ENCODE measurements at places on chromosomes 16 and 17.

DNA sequence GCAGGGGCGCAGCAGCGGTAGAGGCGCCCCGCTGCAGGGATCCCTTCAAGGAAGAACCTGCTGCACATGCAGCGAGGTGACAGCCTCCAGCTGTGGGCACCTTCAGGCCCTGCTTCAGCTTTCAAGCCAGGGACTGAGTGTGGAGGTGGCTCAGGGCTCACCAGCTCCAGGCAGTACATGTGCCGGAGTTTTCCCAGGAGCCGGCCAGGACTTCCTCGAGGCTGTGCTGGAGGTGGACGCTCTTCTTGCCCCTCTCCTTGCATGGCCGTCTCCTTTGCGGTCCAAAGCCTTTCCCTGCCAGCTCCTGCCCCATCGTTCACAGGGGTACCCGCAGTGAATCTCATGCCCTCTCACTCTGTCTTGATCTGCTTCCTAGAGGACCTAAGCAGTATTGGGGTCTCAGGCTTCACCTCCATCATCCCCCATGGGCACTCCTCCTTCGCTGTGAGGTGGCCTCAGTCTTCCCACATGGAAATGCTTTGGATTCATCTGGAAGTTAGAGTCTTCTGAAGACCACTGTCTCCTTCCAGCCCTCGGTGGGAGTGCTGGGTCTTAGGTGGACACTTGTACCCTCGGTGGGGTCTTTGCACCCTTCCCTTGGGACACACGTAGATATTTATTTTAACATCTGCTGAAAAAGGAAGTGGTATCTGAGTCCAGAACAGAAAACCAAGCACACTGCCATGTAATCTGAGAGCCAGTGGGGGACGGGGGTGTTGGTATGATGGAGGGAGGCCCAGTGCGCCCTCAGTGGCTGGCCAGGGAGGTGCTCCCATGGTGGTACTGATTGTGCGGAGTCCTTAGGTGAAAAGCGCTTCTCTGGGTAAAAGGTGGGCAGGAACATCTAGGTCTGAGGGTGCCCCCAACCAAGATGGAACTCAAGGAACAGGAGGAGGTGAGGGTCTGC is 7.0 kb downstream of the XYLT2 start:
- DNase-seq = no peak

GRCh38 chr16:84916178-84916577 is 95.2 kb downstream of the ZDHHC7 start:
- no peak for DNase-seq

GRCh38 chr16:31347445-31347844 is 7.5 kb upstream of the ITGAX start:
- DNase-seq = no peak

DNA sequence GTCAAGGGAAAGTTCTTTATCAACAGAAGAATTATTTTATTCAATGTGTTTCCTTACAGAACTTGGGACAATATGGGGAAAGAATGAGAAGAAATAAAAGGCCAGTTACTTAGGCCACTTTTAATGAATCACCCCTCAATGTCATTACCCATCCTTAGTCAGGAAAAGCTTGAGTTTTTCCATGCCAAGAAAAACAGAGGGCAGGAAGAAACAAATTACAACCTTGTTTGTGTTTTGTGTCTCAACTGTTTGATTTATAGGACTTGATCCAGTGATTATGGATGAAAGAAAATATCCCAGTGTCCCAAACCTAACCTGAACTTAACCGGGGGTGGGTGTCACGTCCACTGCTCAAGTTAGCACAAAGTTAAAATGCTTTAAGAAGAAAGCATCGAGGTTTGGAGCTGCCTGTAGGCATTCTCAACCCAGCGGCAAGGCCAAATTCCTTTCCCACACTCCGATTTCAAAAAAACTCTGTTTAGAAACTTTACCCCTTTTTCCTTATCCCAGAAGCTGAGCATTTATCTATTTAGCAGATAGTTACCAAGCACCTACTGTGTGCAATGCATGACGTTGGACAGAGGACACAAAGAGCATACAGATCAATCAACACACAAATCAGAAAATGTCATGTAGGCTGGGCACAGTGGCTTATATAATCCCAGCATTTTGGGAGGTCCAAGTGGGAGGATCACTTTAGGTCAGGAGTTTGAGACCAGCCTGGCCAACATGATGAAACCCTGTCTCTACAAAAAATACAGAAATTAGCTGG is 14.0 kb upstream of the CYB5B start:
- DNase-seq = no peak

DNA sequence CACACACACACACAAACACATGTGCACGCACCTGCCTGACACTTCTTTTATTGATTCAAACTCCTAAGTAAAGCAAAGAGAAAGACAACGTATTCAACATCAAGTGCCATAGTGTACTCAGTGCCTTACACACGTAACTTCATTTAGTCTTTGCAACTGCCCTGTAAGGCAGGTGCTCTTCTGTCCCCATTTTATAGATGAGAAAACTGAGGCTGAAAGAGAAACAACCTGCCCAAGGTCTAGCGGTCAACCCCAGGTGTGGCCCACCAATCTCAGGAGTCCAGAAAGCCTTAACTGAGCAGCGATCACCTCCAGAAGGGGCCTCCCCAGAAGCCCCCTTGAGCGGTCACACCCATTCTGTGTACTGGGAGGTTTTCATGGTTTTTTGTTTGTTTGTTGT is 10.3 kb upstream of the GSG1L start:
- DNase-seq = no peak

DNA sequence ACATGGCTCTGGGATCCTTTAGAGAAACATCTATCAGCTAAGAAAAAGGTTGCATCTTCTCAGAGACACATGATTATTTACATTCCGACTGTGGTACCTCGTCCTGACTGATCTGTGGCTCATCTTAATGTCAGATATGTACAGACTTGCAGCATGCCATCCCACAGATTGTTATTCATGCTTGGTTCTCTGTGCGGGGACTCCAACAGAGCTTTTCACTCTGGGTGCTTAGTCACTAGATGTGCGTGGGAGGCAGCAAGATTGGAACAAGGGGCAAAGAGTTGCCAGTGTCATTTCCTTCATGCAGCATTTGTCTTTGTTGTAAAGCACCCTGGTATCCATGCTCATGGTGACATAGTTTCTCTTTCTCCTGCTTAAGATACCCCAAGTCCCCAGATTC is 179.1 kb upstream of the CACNG5 start:
- DNase-seq = no peak

- DNase-seq = no peak
Measured at GRCh38 chr17:80663781-80664206, 119.2 kb downstream of the RPTOR start.

DNA sequence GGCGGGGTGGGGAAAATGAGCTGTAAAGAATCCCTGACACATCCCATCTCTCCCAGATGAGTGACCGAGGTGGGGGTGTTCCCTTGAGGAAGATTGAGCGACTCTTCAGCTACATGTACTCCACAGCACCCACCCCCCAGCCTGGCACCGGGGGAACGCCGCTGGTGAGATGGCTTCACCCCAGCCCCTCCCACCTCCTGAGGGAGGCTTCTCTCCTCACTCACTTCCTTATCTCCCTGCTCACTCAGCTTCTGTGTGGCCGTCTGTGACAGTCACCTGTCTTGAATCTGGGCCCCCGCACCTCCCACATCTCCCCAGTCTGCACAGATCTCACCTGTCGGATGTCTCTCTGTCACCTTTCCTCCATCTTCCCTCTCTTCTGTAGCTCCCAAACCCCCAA is 13.4 kb downstream of the PDK2 start:
- DNase-seq = no peak

DNA sequence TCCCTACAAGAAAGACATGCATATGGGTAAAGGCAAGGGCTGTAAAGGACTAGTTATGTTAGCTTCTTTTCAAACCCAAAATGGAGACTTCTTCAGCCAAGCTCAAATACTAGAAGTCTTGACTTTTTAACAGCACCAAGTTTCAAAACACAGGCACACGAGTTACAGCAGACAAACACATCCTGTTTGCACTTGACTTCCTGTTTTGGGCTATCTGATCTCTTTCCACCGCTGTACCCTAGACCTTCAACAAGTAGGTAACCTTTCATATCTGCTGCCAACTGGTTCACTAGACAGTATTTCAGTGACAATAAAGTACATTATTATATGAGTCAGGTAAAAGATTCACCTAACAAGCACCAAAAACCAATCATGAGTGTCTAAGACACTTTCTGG is 12.3 kb downstream of the RFFL start:
- no peak for DNase-seq

- DNase-seq = no peak
Measured at GRCh38 chr17:82003411-82004381, 19.0 kb downstream of the CENPX start.

- DNase-seq = no peak
Measured at GRCh38 chr17:50542795-50543774, 3.9 kb upstream of the SPATA20 start.

DNA sequence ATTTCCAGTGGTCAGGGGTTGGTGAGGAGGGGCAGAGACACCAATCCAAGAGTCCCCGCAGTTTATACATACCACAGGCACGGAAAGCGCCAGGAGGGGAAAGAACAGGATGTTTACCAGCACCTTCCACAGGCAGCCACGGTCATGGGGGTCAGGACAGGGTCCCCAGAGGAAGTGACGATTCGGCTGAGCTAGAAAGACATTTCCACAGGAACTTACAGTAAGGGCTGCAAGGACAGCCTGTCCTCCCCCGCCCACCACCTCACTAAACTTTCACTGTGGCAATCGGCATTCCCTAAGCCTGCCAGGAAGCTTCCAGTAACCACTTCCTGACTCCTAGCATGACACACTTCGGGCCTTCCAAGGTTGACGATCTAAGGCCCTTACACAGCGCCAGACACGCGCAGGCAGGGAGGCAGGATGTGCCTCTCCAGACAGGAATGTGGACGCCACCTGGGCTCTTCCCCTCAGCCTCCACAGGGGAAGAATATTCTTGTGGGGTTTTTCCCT is 1.2 kb upstream of the MT2A start:
- DNase-seq = no peak

- no peak for DNase-seq
Measured at GRCh38 chr17:33511670-33512069, 218.6 kb upstream of the ASIC2 start.

GRCh38 chr16:1723450-1724147 is 17.6 kb downstream of the MAPK8IP3 start:
- no peak for DNase-seq

DNA sequence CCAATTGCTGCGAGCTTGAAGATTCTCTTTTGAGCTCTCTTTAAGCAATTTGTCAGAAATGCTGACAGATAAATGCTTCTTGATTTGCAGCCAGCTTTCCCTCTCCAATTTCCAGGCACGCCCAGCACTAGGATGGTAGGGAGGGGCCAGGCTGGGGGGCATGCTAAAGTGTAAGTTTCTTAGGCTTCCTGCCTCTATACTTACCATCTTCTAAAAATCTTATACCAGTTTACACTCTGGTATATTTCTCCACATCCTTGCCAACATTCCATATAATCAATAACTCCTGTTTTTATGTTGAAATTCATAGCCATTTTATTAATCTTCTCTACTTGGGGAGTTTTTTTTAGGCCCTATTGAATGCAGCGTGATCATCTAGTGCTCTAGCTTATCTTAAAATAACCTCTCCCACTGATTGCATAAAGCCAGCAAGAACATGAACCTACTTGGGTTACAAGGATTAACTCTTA is 17.5 kb downstream of the ACSF2 start:
- no peak for DNase-seq

GRCh38 chr16:79307214-79307613 is 293.3 kb downstream of the MAF start:
- DNase-seq = no peak

- no peak for DNase-seq
Measured at GRCh38 chr16:50692999-50693781, at the start of gene NOD2. TSS of gene NOD2 (plus strand) at chr16:50693606. CDS start at chr16:50699496, 5,890 bp downstream.

Data from cerebellar nuclear complex (tissue), 1 donor.